ENCODE measurements at places on chromosomes 1 and 21.
A peak's percentile ranks its signal among the peaks of the same experiment; 100 is the strongest.

DNA sequence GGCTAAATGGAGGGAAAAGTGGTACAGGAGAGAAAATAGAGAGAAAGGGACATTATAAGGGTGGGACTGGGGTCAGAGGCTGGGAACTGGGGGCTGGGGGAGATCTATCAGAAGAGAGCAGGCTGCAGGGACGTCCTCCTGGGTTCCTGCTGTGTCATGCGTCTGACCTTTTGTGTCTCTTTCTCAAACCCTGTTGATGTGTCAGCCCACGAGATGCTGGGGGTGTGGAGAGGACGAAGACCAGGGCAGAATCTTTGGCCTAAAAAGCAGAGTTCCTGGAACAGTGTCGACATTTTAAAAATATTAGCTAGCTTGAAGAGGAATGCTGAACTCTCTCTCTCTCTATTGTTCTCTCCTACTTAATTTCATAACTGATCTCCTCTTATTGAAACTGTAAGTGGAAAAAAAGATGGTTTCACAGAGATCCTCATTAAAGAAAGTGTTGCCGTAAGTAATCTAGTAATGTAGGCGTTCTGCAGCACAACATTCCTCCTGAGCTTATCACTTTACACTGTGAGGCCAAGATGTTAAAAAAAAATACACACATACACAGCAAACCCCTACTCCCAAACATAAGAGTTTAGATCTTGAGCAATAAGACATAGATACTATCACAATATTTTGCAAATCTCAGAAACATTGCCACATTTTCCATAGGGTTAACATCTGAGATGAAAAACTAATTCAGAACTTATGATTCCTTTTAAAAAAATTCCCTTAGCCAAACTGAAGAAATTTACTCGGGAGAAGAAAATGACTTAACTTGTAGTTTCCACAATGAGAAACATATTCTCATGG, 52.6 kb downstream of the RUNX1 start:
- peak; percentile 51 for DNase-seq

DNA sequence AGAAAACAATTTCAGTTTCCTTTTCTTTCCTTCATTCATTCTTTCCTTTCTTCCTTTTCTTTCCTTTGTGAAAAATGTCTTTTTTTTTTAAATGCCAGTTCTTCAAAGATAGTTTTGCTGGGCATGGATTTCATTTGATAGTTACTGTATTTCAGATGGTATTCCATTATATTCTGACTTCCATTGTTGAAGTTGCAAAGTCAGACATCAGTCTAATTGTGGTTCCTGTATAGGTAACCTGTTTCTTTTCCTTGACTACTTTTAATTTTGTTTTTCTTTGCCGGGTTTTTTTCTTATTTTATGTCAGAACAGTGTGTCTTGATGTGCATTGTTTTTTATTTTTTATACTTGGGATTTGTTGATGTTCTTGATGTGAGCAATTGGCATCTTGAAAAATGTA, 40.4 kb upstream of the MPC2 start:
- no peak for DNase-seq

DNA sequence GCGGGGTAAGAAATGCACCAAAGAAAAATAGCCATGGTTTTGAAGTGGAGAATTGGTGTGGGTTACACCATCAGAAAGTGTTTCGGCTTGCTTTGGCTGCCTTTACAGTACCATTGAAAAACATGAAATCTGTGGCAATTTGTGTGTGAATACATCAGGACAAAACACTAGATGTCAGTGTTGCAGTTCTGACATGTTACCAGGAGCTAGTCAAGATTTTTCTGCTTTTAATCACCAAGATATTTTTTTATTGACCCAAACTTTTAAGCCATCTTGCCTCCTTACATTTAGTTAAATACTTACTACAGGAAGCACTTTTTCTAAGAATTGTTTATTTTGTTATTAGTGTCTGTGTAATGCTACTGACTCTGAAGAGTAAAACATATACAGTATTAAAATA, 14.3 kb downstream of the RRP15 start:
- no peak for DNase-seq

DNA sequence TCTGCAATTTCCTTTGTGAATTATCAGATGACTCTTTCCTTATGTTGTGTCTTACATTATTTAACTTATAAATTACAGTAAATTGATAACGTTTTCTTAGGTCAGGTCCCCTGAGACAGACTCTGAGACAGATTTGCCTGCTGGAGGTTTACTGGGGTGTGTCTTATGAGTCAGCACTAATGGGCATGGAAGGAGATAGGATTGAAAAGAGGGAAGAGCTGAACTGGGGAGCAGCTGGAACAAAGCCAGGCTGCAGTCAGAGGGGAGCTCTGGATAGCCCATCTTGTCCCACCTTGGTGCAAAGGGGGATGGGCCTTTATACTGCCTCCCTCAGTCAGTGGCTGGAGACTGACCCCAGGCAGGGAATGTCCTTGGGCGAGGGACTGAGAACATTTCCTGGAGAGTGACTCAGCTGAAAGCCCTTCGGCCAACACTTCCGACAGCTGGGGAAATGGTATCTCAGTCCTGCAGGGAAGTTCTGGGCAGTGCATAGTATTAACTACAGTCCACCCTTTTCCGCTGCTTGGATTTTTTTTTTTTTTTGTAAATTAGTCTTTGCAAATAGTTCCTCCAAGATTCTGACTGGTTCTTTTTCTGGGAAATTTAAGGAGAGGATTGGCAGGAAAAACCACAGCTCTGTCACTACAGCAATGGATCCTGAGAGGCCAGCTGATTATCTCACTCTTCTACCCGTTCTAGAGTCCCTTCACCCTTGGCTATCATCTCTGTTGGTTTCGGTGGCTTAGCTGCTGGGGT, 39.1 kb upstream of the CDC42BPA start:
- DNase-seq, result peak; percentile 72

GRCh38 chr1:227745568-227746265, 10.5 kb downstream of the SNAP47 start:
- DNase-seq, result no peak

GRCh38 chr1:24003331-24003972, 23.3 kb upstream of the SRSF10 start:
- DNase-seq, result no peak

- DNase-seq, result no peak
These were observed 245.0 kb downstream of the USH2A start for GRCh38 chr1:216178281-216178680.

DNA sequence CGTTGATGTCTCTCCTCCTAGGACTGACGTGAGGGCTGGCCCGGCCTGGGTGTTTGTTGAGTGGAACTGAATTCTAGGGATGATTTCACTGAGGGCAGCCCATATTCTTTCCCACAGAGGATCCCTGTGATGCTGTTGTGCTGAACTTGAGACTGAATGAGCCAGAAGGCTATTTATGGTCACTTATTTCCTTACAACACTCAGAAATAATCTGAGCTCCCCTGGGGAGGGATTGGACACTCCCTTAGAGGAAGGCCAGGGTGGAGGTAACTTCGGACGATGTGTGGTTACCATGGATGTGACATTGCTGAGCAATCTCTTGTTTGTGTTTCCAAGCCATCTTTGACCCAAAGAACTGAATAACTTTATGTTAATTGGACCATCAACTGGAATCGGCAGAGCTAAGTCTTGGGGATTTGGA, 5.1 kb upstream of the TMCO4 start:
- no peak for DNase-seq

DNA sequence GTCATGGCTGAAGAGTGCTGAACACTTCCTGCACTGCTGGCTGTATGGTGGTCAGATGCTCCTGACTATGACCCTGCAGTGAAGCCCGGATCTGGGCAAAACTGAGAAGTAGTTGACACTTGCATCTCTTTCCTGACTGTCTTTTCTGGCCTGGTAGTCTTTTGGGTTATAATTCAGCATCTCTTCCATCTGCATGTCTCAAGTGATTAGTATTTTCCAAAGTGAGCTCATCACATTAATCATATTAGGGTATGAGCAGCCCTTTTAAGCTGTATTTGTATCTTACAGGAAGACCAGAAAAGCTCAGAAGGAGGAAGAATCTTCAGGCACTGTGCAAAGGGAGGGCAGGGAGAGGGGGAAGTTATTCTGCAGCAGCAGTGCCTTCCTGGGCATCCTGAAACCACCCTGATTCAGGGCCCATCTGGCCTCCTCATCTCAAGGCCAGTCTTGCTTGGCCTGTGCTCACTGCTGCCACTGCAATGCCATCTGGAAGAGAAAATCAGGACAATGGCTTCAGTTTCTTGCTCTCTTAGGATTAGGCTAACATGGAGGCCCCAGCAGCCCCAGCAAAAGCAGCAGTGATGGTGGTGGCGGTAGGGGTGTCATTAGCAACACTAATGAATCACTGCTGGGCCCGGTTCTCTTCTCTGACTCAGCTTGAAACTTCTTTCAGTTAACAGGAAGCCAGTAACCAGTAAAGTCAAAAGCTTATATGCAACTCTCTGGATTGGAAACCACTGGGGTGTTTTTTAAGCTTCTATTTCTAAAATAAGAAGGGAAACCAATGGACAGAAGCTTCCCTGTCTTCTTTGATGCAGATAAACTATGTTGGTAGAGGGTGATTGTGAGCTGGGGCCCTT, 63.3 kb upstream of the WDR26 start:
- no peak for DNase-seq

- DNase-seq, result no peak
These were observed 62.9 kb upstream of the TMPRSS2 start for GRCh38 chr21:41570791-41571355.

DNA sequence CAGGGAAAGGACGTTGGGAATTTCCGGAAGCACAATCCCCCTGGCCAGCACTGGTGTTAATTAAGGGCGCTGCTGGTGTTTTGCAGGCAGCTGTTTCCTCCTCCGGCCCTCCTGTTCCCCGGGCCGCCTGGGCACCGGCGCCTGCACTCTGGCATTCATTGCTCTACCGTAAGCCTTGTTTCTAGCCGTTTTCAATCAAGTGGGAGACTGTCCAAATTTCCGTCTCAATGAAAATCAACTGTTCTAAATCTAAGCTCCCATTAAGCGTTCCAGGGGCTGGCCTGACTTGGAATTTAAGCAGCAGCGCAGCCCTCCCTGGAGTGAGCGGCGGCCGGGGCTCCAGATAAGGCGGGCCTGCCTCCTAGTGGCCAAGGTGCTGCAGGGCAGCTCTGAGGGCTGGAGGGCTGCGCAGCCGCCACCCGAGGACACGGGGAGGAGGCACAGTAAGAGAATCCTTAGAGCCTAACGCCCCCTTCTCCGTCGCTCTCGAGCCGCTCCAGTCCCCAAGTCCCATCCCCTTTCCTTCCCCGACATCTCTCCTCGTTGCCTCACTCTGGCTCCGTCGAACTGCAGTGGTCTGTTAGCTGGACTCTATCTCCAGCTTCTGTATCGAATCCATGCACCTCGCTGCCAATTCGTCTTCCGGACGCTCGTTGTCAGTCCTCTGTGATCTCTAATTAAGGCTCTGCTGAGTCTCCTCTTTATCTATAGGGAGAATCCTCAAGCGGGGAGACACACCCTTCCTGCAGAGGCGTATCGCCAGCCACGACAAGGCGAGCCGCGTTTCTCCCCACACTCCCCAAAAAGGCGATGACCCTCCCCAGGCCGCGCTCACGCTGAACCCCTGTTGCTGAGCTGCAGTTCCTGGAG, 57.8 kb upstream of the LRRC8D start:
- peak; percentile 68 for DNase-seq

DNA sequence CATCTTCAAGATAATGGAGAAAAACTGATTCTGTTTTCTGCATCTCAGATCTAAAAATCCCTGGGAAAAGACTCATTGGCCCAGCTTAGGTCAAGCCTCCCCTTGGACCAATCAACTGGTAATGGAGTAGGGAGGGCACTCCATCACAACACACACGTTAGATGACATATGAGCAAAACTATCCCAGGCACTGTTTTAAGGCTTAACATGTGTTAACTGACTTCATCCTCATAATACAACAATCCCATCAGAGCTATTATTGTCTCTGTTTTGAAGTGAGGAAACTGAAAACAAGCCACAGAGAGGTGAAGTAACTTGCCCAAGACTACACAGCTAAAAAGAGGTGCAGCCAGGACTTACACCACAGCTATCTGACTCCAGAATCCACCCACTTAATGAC, 14.7 kb upstream of the CITED4 start:
- no peak for DNase-seq

DNA sequence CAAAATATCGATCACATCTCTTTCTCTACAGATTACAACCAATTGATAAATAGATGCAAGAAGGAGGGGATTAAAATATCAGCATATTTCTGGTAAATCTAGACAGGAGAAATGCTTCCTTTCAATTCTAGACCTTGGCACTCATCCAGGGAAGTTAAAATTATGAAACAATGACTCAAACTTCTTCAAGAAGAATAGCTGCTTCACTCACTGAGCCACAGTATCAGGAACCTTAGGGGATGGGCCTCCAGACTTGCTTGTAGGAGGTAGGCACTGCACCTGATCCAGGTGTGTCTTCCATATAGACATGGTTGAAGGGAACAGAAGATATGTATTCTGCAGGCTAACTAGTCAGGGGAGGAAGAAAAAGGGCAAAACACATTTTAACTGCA, 9.8 kb downstream of the SLAMF7 start:
- DNase-seq, result no peak

GRCh38 chr1:198032668-198033067, 115.5 kb downstream of the LHX9 start:
- no peak for DNase-seq

DNA sequence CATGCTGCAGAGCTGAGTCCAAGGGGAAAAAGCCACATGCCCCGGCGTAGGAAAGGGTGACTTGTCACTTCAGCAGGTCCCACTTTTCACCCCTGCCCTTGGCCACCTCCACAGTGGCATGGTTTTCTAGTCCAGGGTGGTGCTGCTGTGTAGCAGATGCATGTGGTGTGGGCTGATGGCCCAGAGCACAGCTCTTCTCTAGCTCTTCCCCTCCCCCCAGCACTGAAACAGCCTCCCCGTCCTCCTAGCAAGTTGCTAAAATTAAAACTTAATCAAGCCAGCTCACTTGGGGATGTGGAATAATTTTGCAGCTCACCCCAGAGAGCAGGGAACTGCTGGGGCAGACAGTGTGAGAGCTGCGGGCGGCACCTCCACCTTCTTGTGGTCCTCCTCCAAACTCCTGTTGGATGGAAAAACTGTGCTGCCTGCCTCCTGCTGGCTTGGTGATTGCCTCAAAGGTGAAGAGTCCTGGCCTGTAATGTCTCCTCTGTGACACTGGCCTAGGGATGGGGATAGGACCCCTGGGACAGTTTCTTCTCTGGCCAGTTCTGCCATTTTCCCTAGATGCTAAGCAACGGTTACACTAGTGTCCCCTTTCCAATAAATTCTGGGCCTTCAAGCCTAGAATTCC, 91.6 kb downstream of the RNF220 start:
- no peak for DNase-seq

DNA sequence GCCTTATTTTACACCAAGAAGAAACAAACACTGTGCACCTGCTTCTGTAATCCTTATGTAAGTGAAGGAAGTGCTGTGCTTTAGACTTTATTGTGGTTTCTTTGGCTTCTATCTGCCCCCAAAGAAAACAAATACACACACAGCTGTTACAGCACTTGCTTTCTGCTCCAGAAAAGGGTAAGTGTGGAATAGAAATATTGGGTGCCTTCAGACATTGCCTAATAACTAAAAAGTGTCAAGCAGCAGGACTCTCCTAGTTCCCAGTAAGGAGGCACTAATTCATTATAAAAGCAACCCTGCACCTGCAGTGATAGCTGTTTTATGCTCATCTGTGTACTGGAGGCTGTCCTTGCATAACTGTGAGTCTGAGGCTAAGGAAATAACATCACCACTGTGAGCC, 23.4 kb upstream of the PRRX1 start:
- no peak for DNase-seq
